ENCODE measurements at places on chromosomes 6 and 20.
A peak's percentile ranks its signal among the peaks of the same experiment; 100 is the strongest.

GRCh38 chr20:62423326-62423706 is 4.0 kb downstream of the RBBP8NL start:
- H3K27ac ChIP-seq, result no peak overlapping the region
- H3K36me3 ChIP-seq, result no peaks in the 10 kb centered on the region
- no peak overlapping the region for H3K4me3 ChIP-seq
- H3K4me1 ChIP-seq, result peaks cover 6% of the 10 kb centered on the region
- no peak for DNase-seq

- no peak for DNase-seq
- H3K36me3 ChIP-seq, result no peaks in the 10 kb centered on the region
- H3K4me3 ChIP-seq, result no peak overlapping the region
- H3K4me1 ChIP-seq, result peaks cover 8% of the 10 kb centered on the region
- H3K27ac ChIP-seq, result no peak overlapping the region
- no peaks in the 10 kb centered on the region for H3K27me3 ChIP-seq
These were observed 43.3 kb downstream of the SNX5 start for GRCh38 chr20:17925141-17925939.

GRCh38 chr20:36861875-36862801 is 13.8 kb upstream of the TLDC2 start:
- peak overlapping the region; percentile 93 for H3K27ac ChIP-seq
- H3K27me3 ChIP-seq, result no peaks in the 10 kb centered on the region
- H3K4me1 ChIP-seq, result peaks cover 14% of the 10 kb centered on the region
- peak overlapping the region; percentile 64 for H3K4me3 ChIP-seq
- no peaks in the 10 kb centered on the region for H3K36me3 ChIP-seq

DNA sequence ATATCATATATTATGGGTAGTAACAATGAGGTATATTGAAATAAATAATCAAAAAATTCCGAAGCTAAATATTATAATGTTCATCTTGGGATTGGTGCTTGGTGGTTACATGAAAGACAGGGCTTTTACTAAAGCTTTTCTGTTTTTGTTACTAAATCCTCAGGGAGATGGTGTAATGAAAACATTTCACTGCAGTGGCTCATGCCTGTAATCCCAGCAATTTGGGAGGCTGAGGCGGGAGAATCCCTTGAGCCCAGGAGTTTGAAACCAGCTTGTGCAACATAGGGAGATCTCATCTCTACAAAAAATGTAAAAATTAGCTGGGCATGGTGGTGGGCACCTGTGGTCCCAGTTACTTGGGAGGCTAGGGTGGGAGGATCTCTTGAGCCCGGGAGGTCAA is 42.9 kb downstream of the AFG1L start:
- H3K36me3 ChIP-seq, result no peaks in the 10 kb centered on the region
- H3K4me1 ChIP-seq, result no peaks in the 10 kb centered on the region
- DNase-seq, result no peak
- H3K4me3 ChIP-seq, result no peak overlapping the region
- H3K27ac ChIP-seq, result no peak overlapping the region
- no peaks in the 10 kb centered on the region for H3K27me3 ChIP-seq

- H3K36me3 ChIP-seq, result no peaks in the 10 kb centered on the region
- H3K27ac ChIP-seq, result no peak overlapping the region
- DNase-seq, result no peak
- no peaks in the 10 kb centered on the region for H3K4me1 ChIP-seq
- no peaks in the 10 kb centered on the region for H3K27me3 ChIP-seq
These were observed 118.6 kb upstream of the DOK5 start for GRCh38 chr20:54356801-54357200.

- no peak for DNase-seq
- H3K4me3 ChIP-seq, result no peak overlapping the region
- H3K27ac ChIP-seq, result no peak overlapping the region
- H3K27me3 ChIP-seq, result no peaks in the 10 kb centered on the region
These were observed 4.5 kb downstream of the DSP start for GRCh38 chr6:7546020-7546369.

GRCh38 chr20:35718972-35719635 is 19.9 kb downstream of the ROMO1 start:
- peaks cover 45% of the 10 kb centered on the region for H3K36me3 ChIP-seq
- H3K4me1 ChIP-seq, result no peaks in the 10 kb centered on the region
- no peak for DNase-seq

DNA sequence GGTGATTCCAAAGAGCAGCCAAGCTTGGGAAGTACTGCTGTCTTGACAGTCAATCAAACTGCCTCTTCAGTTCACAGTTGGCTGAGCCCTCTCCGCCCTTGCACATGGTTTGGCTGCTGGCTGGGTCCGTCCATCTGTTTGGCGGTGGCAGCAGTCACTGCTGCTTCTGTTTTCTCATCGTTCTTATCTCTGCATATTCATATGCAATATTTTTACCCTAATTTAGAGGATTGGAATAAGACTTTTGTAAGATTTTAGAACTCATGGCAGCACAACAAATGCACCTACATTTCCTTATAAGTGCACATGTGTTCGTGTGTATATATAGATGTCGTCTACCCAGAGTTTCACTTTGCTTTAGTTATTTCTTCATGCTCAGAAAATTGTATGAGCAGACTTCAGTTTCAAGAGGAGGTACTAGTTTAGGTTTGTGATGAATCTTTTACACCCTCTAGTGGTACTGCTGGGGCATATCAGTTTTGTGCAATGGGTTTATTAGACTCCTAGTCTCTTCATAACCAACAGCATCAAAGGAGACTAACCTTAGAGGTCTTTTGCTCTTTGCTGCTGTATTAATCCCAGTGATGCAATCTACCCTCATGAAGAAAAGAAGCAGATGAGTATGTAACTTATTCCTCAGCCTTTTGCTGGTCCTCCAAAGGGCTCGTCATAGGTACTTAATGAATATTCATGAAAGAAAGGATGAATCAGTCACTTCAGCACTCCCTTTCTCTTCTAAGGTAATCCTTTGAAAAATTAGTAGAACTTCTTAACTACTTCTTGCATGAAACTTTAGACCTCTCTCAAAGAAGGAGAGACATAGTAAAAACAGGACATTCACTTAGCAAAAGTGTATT is 44.3 kb downstream of the KHDC1L start:
- no peak overlapping the region for H3K4me3 ChIP-seq
- H3K27me3 ChIP-seq, result no peaks in the 10 kb centered on the region
- H3K4me1 ChIP-seq, result no peaks in the 10 kb centered on the region

DNA sequence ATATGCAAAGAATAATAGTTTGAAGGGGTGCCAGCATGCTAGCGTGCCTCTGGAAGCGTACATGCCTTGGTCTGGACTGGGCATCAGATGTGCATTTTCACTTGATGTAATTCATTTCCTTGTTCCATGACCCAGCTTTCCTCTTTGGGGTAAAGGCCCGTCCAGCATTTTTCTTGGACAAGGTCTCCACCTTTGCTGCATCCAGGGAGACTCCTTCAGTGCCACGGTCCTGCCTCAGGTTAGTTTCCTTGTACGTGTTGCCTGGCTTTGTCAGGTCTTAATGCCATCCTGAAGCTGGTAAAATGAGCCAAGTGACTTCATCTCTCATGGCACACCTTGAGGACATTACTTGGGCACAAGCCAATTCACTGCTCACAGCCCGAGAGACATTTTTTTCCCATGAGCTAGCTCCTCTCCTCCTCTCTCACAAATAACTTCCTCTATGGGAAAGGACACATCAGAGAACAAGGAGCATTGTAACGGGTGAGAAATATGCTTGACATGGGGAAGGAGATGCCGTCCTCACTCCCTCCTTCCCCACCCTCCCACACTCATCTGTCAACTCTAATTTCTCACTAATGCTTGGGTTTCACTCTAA is 23.9 kb downstream of the EDN1 start:
- H3K4me3 ChIP-seq, result no peak overlapping the region
- H3K36me3 ChIP-seq, result no peaks in the 10 kb centered on the region
- H3K27ac ChIP-seq, result no peak overlapping the region
- peak; percentile 53 for DNase-seq

GRCh38 chr6:12313306-12313991 is 23.3 kb downstream of the EDN1 start:
- no peaks in the 10 kb centered on the region for H3K36me3 ChIP-seq
- no peaks in the 10 kb centered on the region for H3K4me1 ChIP-seq
- no peaks in the 10 kb centered on the region for H3K27me3 ChIP-seq
- no peak for DNase-seq

GRCh38 chr6:105382496-105382895 is 20.4 kb downstream of the PREP start:
- H3K36me3 ChIP-seq, result no peaks in the 10 kb centered on the region
- no peaks in the 10 kb centered on the region for H3K27me3 ChIP-seq
- H3K4me3 ChIP-seq, result no peak overlapping the region
- H3K4me1 ChIP-seq, result no peaks in the 10 kb centered on the region
- no peak for DNase-seq
- H3K27ac ChIP-seq, result no peak overlapping the region

GRCh38 chr20:57738484-57738883 is 28.7 kb upstream of the PMEPA1 start:
- H3K4me3 ChIP-seq, result no peak overlapping the region
- H3K36me3 ChIP-seq, result no peaks in the 10 kb centered on the region
- no peak for DNase-seq

DNA sequence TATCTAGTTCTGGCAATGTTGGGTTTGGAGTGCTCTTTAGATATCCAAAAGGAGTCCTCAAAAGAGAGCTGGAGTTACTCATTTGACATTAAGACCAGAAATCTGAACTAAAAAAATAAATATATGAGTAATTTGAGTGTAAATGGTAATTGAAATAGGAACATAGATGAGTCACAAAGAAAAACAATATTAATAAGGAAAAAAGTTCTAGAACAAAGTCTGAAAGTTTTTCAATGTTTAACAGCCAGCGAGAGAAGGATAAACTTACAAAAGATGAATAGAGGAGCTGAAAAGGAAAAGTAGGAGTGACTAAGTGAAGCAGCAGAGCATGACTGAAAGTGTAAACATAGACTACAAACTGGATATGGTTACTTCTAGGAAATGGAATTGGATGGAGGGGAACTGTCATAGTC is 46.8 kb downstream of the EPM2A start:
- no peak for DNase-seq
- H3K27ac ChIP-seq, result no peak overlapping the region
- H3K36me3 ChIP-seq, result no peaks in the 10 kb centered on the region
- H3K27me3 ChIP-seq, result no peaks in the 10 kb centered on the region
- H3K4me1 ChIP-seq, result no peaks in the 10 kb centered on the region

- no peaks in the 10 kb centered on the region for H3K36me3 ChIP-seq
- DNase-seq, result no peak
These were observed 84.8 kb upstream of the BTBD3 start for GRCh38 chr20:11832851-11833250.

- H3K36me3 ChIP-seq, result no peaks in the 10 kb centered on the region
- H3K27ac ChIP-seq, result no peak overlapping the region
- H3K4me3 ChIP-seq, result no peak overlapping the region
- H3K4me1 ChIP-seq, result peaks cover 4% of the 10 kb centered on the region
These were observed 102.8 kb downstream of the PREP start for GRCh38 chr6:105300090-105300489.

- no peaks in the 10 kb centered on the region for H3K36me3 ChIP-seq
- DNase-seq, result no peak
- H3K4me1 ChIP-seq, result no peaks in the 10 kb centered on the region
These were observed 57.4 kb upstream of the EDN3 start for GRCh38 chr20:59242714-59243626.

- H3K27ac ChIP-seq, result peak overlapping the region; percentile 3
- no peaks in the 10 kb centered on the region for H3K4me1 ChIP-seq
- no peaks in the 10 kb centered on the region for H3K36me3 ChIP-seq
- no peaks in the 10 kb centered on the region for H3K27me3 ChIP-seq
- H3K4me3 ChIP-seq, result peak overlapping the region; percentile 23
These were observed 1.3 kb downstream of the BTBD3 start for GRCh38 chr20:11918981-11919380.

GRCh38 chr6:15398633-15399275 is 152.9 kb downstream of the JARID2 start:
- no peak for DNase-seq
- no peak overlapping the region for H3K27ac ChIP-seq
- H3K36me3 ChIP-seq, result no peaks in the 10 kb centered on the region
- H3K4me1 ChIP-seq, result no peaks in the 10 kb centered on the region
- no peak overlapping the region for H3K4me3 ChIP-seq

DNA sequence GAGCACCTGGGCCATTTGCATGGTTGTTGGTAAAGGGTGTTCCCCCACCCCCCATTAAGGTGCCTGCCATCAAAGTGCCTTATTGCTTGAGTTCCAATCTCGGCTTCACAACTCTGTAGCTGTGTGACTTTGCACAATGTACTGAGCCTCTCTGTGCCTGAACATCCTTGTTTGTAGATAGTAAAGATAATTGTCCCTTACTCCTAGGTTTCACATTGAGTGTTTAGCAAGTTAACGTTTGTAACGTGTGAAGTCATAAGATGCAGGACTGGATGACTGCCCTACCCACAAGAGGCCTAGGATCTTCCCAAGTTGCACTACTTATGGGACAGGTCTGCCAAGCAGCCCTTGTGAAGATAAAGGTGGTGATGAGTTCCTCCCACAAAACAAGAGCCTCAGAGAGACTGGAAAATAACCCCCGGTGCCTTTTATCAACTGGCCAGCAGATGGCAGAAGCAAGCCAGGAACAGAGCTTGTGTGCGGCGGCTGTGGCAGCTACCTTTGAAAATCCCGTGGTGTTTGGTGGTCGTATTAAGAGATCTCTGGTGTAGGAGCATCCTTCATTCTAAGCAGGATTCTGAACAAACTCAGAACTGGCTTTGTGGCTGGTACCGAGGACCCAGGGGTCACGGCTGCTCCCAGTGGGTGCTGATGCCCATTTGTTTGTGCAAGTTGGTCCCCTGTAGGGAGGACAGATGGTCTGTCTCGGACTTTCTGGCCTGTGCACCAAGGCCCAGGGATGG is 99.1 kb downstream of the CDH26 start:
- H3K27me3 ChIP-seq, result no peaks in the 10 kb centered on the region
- no peaks in the 10 kb centered on the region for H3K4me1 ChIP-seq
- H3K36me3 ChIP-seq, result no peaks in the 10 kb centered on the region
- no peak overlapping the region for H3K4me3 ChIP-seq
- DNase-seq, result peak; percentile 63

GRCh38 chr6:25706314-25707014 is 48.1 kb upstream of the SLC17A4 start:
- no peak overlapping the region for H3K4me3 ChIP-seq
- no peak for DNase-seq
- no peaks in the 10 kb centered on the region for H3K36me3 ChIP-seq
- H3K27ac ChIP-seq, result no peak overlapping the region
- H3K4me1 ChIP-seq, result no peaks in the 10 kb centered on the region

- H3K27ac ChIP-seq, result no peak overlapping the region
- no peak overlapping the region for H3K4me3 ChIP-seq
- no peaks in the 10 kb centered on the region for H3K4me1 ChIP-seq
These were observed 474.1 kb downstream of the CD109 start for GRCh38 chr6:74170118-74170517.

DNA sequence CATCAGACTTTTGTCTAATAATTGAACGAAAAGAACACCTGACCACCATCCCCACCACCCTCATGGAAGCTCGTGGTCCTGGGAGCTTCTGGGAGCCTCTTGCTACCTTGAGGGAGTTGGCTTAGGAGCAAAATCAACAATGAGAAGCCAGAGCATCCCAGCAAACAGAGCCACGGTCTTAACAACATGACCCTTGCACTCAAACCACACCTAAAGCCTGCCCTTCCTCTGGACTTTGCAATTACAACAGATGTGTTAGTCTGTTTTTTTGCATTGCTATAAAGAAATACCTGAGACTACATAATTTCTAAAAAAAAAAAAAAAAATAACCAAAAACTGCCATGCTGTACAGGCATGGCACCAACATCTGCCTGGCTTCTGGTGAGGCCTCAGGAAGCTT is 9.5 kb upstream of the RBM24 start:
- no peak overlapping the region for H3K4me3 ChIP-seq

GRCh38 chr6:140858381-140858971 is 1274.2 kb upstream of the GJE1 start:
- H3K27me3 ChIP-seq, result no peaks in the 10 kb centered on the region
- H3K4me1 ChIP-seq, result no peaks in the 10 kb centered on the region
- H3K27ac ChIP-seq, result no peak overlapping the region
- H3K4me3 ChIP-seq, result no peak overlapping the region

- H3K4me1 ChIP-seq, result peaks cover 10% of the 10 kb centered on the region
- no peak for DNase-seq
- H3K27me3 ChIP-seq, result no peaks in the 10 kb centered on the region
- no peaks in the 10 kb centered on the region for H3K36me3 ChIP-seq
- H3K4me3 ChIP-seq, result no peak overlapping the region
These were observed 106.5 kb downstream of the CDC5L start for GRCh38 chr6:44494011-44494501.

All from prostate gland (tissue), 2 donors.